Cerebellum (tissue), 4 donors: ENCODE measurements at places on chromosomes 6 and 20.
A peak's percentile ranks its signal among the peaks of the same experiment; 100 is the strongest.

GRCh38 chr6:137427656-137428290 is 66.4 kb downstream of the OLIG3 start:
- DNase-seq, result no peak

- no peak for DNase-seq
Observed at GRCh38 chr6:168125429-168126001, 46.5 kb upstream of the FRMD1 start.

- no peak for DNase-seq
Observed at GRCh38 chr20:44773070-44773829, 27.6 kb downstream of the KCNK15 start.

DNA sequence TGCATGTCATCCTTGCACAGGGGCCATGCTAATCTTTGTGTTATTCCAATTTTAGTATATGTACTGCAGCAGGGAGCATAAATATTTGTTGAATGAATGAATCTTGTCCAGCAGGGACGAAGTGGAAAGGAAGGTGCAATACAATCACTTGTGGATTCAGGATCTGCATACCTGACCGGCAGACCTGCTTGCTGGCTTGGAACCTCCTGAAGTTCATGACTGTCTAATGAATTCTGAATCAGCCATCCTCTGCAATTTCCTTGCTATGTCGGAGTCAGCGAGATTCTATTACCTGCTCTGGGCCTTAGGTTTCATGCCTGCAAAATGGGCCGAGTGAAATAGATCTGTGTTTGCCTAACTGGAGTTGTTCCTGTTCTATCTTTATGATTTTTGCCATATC is 17.4 kb upstream of the NCOA3 start:
- DNase-seq, result no peak

DNA sequence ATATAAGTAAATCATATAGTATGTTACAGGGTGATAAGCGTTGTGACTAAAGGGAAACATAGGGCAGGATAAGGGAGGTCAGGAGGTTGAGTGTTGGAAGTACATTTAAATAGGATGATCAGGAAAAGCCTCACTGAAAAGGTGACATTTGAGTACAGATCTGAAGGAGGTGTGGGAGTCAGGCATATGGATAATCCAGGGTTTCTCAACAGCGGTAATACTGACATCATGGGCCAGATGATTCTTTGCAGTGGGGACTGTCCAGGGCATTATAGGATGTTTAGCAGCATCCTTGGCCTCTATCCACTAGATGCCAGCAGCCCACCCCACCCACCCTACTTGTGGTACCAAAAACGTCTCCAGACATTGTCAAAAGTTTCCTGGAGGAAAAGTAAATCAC is 292.6 kb upstream of the PREP start:
- no peak for DNase-seq

- no peak for DNase-seq
Observed at GRCh38 chr6:63690221-63690620, 54.6 kb downstream of the PHF3 start.

DNA sequence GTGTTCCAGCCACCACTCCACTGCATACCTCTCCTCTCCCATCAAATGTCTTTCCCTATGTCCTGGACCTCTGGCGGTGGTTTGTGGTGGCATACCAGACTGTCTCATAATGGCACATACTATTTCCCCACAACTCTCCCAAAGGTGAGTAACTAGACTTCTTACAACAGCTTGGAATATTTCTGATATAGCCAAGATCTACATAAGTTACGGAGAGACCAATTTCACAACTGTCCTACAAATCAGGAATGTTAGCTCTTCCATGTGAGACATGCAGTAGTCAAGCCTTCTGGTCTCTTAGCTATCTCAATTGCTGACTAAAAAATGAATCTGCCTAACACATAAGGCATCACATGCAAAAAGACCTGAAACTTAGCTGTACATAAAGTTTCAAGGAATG is 588.9 kb downstream of the RNF144B start:
- no peak for DNase-seq

DNA sequence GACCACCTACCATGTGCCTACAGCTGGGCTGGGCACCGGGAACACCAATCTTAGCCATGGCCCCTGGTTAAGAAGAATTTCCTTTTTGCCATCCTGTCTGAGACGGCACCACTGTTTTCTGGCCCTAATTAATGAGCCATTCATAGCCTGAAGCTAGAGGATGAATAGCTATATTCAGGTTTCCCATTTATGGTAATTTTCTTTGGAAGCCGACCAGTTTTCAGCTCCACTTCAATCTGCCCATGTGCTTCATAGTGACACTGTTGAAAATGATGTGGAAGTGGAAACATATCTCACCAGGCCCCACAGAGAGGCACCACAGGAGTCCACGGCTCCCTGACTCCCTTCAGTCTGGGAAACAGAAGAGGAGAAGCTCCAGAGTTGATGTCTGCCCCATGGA is 22.6 kb upstream of the ULBP3 start:
- DNase-seq, result peak; percentile 14

DNA sequence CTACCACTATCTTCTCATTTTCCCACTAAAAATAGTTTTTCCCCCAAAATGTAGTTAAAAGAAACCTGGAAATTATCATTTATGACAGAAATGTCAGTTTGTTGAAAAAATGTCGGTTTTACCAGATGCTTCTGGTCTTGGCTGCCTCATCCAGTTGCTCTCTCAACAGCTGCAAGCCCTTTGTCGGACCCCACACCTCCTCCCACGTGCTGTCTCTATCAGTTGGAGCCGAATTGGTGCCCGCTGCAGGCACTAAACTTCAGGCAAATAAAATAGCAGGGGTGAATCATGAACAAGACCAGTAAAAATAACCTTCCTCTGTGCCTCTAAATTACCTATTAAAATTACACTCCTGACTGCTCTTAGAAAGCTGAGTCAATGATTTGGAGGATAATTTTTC is 129.5 kb upstream of the CEP162 start:
- DNase-seq, result no peak

DNA sequence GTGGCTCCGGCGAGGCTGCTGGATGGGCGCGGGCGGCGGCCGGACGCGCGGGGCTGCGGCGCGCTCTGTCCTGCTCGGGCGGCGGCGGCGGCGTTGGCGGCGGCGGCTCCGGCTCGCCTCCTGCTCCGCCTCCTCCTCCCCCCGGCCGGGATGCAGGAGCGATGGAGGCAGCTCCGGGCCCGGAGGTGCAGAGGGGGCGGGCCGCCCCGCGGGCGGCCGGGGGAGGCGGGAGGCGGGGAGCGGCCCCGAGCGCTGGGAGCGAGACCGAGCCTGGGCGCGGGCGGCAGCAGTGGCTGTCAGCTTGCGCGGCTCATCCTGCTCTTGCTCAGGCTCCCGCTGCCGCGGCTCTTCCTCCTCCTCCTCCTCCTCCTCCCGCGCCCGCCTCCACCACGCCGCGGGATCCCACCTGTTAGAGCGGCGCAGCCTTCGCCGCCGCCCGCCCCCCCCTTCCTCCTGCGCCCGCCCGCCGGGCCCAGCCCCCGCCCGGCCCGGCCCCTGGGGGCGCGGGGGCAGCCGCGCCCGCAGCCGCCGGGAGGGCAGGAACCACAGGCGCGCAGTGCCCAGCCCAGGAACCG is at the start of gene NOL4L:
TSS of gene NOL4L (minus strand) at position 323 of the 575 bp plus-strand sequence. CDS start 443 bp downstream, outside the sequence.
- peak; percentile 77 for DNase-seq

- DNase-seq, result no peak
Observed at GRCh38 chr6:162671580-162672165, 55.9 kb downstream of the PRKN start.

GRCh38 chr20:20161611-20162010 is 109.3 kb downstream of the CFAP61 start:
- no peak for DNase-seq

GRCh38 chr6:25303254-25303653 is 24.1 kb downstream of the CARMIL1 start:
- DNase-seq, result no peak

- DNase-seq, result no peak
Observed at GRCh38 chr6:167306401-167306998, 15.4 kb downstream of the UNC93A start.

- no peak for DNase-seq
Observed at GRCh38 chr6:130676077-130676772, 151.0 kb upstream of the SMLR1 start.

DNA sequence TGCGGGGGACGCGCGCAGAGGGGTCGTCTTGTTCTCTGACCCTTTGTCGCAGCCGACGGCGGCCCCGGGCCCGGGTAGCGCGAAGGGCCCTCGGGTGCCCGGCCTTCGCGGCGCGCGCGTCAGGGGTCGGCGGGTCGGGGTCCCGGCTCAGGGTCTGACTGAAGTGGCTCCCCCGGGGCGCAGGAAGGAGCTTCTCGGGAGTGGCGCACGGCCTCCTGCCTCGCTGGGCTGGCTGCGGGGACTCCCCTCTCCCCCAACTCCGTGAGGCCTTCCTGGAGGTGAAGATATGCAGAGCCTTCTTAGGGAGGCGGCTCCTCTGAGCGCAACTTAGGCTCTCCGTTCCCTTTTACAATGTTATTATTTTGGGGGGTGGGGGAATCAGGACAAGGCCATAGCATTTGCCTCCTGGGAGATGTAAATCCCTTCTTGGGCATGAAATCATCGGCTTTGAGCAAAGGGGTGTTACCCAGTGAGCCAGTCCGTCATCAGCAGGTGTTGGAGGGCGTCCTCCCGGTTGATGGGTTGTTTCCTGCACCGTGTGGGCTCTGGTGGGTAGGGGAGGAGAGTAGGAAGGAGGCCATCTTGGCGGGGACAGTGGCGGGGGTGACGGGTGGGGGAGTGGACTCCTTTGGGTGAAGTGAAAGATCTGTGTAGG is 523 bp downstream of the CDS2 start:
- DNase-seq, result peak; percentile 19

DNA sequence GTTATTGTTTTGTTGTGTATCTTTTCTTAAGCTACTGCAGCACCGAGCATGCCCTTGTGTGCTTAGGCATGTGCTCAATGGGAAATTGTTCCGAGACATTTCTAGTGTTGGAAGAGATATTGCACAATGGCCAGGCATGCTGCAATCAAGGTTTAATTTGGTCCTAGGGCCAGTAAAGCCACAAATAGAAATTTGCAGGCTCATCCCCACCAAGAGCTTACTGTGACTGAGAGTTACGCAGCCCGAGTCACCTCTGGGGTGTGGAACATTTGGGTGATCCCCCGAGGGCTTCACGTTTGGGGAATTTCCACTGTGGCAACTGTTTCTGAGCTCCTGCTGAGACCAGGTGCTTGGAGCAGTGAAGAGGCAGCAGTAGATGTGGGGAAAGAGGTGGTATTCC is 65.8 kb downstream of the ADTRP start:
- no peak for DNase-seq

DNA sequence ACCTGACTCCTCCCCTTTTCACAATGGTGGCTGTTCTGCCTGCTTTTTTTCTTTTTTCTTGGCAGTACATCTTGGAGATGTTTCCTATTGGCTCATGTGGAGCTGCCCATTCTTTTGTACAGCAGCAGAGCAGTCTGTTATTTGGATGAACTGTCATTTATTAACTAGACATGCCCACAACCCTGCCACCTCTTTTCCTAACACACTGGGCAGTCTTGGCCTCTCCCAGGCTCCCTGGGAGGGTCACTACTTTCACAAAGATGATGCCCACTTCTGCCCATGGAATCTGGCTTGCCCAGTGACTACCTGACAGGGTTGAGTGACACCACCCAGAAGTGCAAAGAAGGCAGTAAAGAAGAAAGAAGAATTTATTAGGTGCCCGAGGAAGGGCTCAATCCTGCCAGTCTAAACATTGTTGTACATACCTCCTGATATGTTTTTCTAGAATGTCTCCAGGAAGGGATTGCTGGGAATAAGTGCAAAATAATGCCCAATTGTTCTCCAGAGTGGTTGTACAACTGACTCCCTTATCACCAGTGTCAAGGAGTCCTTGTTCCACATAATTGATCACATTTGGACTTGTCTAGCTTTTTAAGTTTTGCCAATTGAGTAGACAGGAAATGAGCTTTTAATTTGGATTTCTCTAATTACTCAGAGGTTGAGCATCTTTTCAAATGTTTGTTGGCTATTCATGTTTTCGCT is 19.7 kb upstream of the SCRT2 start:
- DNase-seq, result no peak

DNA sequence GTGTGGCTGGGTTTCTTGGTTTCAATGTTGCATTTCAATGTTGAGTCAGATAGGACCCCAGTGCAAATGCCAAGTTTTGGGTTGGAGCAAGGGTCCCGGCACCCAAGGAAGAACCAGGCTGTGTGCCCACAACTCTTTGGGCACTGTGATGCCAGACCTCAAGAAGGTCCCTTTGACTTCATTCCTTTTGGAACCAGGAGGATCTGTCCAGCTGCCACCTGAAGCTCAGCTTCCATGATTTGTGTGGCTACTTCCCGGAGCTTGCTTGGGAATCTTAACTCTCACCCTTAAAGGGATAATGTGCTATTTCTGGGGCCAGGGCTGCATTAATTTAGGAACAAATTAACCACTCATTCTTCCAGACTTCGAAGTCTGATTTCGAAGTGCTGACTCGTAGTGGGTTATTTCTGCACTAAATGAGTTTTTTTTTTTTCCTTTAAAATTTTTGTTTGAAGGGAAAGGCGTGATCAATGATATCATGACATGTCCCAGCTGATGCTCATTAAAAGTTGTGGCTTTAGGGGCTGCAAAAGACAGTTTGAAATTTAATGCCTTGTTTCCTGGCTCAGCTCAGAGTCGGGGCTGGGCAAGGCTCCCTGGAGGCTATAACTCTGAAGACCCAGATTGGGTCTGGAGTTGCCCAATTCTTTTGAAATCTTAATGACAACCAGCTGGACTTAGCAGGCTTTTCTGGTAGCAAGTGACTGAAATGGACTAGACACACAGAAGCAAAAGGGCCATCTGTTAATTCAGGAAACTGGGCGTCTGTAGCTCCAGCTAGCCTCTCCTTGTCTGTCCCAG is 24.0 kb upstream of the PHACTR3 start:
- DNase-seq, result no peak

DNA sequence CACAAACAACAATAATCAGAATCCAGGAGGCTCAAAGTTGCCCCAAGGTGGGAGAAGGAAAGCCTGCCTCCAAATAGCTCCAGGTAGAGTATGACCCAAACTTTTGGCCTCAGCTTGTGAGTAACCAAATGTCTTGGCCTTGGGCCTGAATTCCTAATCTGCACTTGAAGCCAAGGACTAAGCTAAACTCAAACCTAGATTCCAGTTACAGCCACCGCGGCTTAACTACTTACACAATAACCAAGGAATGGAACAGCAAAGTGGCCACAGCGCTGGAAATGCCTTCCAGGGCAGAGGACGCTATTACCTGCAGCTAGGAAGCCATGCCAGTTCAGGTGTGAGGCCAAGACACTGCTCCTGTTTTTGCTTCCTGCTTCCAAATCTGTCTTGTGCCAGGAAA is 4.6 kb downstream of the NINL start:
- DNase-seq, result no peak

DNA sequence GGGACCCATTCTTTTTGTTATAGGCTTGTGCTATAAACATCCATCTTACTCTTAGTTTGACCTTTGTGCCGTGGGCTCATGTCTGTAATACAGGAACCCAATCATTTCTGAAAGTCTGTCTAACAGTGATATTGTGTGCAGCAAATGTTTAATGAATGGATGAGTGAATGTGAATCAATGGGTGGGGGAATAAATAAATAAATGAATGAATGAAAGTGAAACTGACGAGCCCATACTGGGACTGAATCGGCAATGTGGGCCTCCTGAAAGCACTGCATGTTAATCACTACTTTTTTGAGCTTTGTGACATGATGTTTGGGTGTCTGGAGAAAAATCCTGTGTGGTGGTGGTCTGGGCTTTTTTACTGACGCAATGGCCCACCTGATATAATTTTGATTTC is 175.0 kb downstream of the GMPR start:
- no peak for DNase-seq

GRCh38 chr6:11039040-11039439 is 5.1 kb downstream of the ELOVL2 start:
- DNase-seq, result no peak

- no peak for DNase-seq
Observed at GRCh38 chr6:89489078-89489477, 56.1 kb downstream of the ANKRD6 start.
